SJSA1 (cell line): ENCODE measurements at places on chromosomes 12 and 14. TPM values are rescaled to one million over a fixed set of nuclear protein-coding genes. Genes with fewer than 3 reads are reported as not detected.

The GPX2 gene
- not detected in 2 replicates for total RNA-seq

The SLCO1B3 gene
- total RNA-seq: not detected in 2 replicates

DNA sequence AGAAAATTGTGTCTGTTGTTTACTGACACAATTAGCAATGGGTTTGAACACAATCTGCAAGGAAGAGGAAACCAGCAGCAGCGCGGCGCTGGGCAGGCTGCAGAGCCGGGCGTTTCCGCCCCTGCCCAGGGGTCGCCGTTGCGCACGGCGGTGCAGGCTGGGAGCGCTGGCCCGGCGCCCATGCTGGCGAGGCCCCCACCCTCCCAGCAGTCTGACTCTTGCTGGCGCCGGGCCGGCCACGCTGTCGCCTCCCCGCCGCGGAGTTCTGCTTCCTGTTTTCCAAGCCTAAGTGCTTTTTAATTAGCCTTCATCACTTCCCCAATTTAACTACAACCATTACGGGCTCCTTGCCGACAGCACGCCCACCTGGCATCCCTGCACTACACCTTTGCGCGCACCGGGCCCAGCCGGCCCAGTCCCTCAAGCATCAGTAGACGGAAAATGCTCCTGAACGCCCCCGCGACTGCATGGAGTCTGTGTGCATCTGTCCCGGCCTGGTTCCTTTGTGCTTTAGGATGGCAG lies 212.1 kb downstream of the GXYLT1 start:
- no peak for DNase-seq

DNA sequence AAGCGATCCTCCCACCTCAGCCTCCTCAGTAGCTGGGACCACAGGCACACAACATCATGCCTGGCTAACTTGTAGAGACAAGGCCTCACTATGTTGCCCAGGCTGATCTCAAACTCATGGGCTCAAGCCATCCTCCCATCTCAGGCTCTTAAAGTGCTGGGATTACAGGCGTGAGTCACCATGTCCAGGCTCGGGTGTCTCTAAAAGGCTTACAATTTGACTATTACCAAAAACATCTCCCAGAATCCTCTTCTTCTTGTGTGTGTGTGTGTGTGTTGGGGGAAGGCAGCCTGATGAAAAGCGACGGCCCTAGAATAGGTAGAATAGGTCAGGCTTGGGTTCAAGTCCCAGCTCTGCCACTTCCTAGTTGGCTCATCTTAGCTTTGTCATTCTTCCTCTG lies 16.8 kb downstream of the MSI1 start:
- DNase-seq: peak; percentile 23

GRCh38 chr14:35858521-35859209 lies 32.5 kb downstream of the BRMS1L start:
- no peak for DNase-seq

GRCh38 chr12:106519607-106520021 lies 63.2 kb upstream of the RFX4 start:
- peak; percentile 40 for DNase-seq
